ENCODE measurements at places on chromosomes 4 and X.

DNA sequence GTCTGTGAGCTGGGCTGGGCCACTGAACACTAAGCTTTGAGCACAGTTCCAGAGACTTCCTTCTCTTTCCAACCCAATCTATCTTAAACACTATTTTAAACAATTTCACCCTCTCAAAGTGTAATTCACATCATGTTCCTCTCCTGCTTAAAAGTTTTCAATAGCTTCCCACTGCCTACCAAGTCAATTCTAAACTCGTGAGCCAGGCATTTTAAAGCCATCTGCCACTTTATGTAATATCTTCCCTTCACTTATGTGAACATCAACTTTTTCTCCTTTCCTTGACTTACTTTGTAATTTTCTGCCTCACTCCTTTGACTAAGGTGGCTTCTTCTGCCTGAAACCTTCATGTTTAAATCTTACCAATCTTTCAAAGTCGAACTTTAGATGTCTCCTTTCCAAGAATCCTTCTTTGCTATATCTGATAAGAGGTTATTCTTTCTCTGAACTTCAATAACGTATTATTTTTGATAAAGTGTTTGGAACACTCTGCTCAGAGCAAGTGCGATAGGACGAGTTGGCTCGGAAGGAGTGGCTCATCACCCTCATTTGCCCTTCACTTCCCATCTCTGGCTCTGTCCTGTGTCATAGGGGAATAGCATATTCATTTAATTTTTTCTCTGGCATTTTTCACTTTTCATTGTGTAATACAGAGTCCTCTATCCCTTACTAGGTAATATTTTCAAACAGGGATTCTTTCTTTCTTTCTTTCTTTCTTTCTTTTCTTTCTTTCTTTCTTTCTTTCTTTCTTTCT lies 13.0 kb upstream of the SPARCL1 start:
- no peak for DNase-seq

- no peak for DNase-seq
These were observed 7.3 kb downstream of the NKX1-1 start for GRCh38 chr4:1398681-1399507.

DNA sequence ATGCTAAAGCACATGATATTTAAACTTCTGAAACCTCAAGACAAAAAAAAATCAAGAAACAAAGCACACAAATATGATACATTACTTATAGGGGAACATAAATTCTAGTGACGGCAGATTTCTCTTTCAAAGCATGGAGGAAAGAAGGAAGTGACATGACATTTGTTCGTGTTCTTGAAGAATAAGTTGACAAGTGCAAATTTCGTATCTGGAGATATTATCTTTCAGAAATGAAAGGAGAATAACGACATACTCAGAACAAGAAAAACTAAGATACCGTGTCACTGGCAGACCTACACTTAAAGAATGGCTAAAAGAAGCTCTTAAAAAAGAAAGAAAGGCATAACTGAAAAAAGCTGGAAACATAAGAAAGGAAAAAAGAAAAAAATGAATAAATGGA lies 16.6 kb downstream of the CENPVL2 start:
- no peak for DNase-seq

DNA sequence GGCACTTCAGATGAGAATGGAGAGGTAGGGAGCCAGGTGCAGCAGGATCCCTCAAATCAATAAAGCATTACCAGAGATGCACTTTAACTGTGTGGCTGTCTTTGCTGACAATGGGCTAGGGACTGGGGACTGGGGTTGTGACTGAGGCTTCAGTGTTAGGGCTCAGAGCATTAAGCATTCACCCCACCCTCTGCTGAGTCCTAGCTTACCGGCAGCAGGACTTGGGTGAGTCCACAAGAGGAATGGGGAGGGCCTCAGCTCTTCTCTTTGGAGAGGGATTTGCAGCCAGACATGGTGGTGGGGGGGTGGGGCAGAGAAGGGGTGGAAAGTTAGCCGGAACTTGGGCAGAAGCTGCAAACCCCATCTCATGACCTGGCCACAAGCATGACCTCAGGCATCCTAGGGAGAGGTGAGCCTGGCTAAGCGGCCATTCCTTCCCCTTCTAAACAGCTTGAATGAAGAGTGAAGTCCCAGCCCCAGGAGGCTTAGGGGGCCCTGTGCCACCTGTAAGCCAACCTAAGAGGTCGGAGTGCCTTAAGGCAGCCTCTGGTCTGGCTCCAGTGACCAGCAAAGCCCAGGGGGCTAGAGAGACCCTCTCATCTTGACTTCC lies 78.4 kb downstream of the STARD8 start:
- no peak for DNase-seq

All from LNCaP clone FGC (cell line).